Tibial nerve (tissue), 4 donors: ENCODE measurements at places on chromosomes 12 and 14.

DNA sequence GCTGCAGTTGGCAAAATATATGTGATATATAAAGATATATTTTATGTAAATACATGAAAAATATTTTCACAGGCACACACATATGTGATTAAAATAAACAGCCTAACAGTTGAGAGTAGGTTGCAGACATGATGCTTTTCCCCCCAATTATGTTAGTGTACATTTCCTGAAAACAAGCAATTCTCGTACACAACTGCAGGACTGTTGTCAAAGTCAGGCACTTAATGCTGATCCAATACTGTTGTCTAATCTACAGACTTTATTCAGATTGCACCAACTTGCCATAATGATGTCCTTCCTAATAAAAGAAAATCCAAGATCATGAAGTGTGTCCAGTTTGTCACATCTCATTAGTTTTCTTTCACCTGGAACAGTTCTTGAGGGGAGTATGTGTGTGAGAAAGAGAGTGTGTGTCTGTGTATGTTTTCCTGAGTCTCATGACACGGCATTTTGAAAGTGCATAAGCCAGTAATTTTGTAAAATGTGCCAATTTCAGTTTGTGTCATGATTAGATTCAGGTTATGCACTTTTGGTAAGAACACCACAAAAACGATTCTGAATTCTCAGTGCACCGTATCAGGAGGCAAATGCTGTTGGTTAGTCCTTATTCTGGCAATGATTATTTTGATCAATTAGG, 16.5 kb upstream of the SEL1L start:
- no peaks in the 10 kb centered on the region for H3K36me3 ChIP-seq
- no peaks in the 10 kb centered on the region for H3K4me1 ChIP-seq
- H3K4me3 ChIP-seq, result no peak overlapping the region
- H3K27me3 ChIP-seq, result no peaks in the 10 kb centered on the region
- H3K27ac ChIP-seq, result no peak overlapping the region
- DNase-seq, result no peak

DNA sequence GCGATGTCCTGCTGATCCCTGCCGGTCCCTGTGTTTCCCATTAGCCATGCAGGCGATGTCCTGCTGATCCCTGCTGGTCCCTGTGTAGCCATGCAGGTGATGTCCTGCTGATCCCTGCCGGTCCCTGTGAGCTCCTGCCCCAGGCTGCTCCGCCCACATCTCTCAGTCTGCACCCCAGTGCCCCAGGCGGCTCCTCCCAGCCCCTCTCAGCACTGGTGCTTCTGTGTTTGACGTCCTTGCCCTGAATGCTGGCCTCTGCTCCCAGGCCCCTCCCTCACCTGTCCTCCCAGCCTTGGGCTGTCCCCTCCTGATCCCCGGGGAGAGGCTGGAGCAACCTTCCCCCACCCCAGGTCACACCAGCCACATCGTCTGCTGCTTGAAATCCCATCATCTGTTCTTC, 41.4 kb upstream of the TEX22 start:
- no peaks in the 10 kb centered on the region for H3K27me3 ChIP-seq
- H3K36me3 ChIP-seq, result no peaks in the 10 kb centered on the region
- no peaks in the 10 kb centered on the region for H3K4me1 ChIP-seq
- H3K4me3 ChIP-seq, result no peak overlapping the region

GRCh38 chr12:122908915-122909314, 13.0 kb upstream of the VPS37B start:
- no peak for DNase-seq
- H3K36me3 ChIP-seq, result no peaks in the 10 kb centered on the region
- H3K4me1 ChIP-seq, result no peaks in the 10 kb centered on the region
- no peak overlapping the region for H3K27ac ChIP-seq
- H3K4me3 ChIP-seq, result no peak overlapping the region

GRCh38 chr12:58252914-58253313, 311.5 kb downstream of the ATP23 start:
- no peak overlapping the region for H3K4me3 ChIP-seq
- no peak for DNase-seq
- no peaks in the 10 kb centered on the region for H3K27me3 ChIP-seq
- H3K36me3 ChIP-seq, result no peaks in the 10 kb centered on the region
- peaks cover 8% of the 10 kb centered on the region for H3K4me1 ChIP-seq

DNA sequence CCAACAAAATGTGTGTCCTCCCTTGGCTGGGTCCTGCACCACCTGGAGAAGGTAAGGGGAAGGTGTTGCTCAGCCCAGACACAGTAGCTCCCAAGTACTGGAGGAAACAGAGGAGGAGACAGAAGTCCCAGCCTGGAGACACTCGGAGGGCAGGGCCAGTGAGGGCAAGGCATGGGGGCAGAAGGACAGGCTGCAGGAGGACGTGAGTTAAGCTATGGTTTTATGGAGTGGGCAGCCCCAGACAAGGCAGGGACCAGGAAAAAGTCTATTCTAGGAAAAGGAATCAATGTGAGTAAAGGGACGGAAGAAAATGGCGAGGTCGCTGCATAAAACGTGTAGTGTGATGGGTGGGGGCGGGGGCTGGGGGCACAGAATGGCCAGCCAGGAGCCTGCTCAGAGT, 210.1 kb upstream of the DIO3 start:
- DNase-seq, result no peak
- no peak overlapping the region for H3K27ac ChIP-seq
- no peaks in the 10 kb centered on the region for H3K27me3 ChIP-seq
- H3K4me1 ChIP-seq, result no peaks in the 10 kb centered on the region
- H3K36me3 ChIP-seq, result no peaks in the 10 kb centered on the region

DNA sequence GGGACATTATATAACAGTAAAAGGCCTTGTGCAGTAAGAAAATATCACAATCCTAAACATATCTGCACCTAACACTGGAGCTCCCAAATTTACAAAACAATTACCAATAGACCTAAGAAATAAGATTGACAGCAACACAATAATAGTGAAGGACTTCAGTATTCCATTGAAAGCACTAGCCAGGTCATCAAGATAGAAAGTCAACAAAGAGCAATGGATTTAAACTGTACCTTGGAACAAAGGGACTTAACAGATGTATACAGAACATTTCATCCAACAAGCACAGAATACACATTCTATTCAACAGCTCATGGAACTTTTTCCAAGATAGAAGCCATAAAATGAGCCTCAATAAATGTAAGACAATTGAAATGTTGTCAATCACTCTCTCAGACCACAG, 209.5 kb upstream of the ARHGAP5 start:
- DNase-seq, result no peak
- no peaks in the 10 kb centered on the region for H3K4me1 ChIP-seq
- H3K36me3 ChIP-seq, result no peaks in the 10 kb centered on the region
- no peak overlapping the region for H3K27ac ChIP-seq
- no peak overlapping the region for H3K4me3 ChIP-seq

DNA sequence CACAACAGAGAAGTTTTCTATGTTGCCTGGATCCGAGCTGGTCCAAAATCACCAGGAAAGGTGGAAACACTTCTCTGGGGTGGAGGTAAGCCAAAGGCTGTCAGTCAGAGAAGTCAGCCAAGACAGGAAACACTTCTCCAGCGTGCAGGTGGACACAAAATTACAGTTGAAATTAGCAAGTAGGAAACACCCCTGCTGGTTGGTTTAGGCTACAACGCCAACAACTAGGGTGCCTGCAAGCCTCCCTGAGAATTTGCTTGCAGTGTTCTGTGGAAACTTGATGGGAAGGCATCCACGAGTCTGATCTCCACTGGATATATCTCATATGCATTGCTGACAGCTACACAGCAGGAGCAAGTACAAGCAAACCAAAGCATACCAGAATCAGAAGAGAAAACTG, 600.5 kb downstream of the RERGL start:
- no peaks in the 10 kb centered on the region for H3K36me3 ChIP-seq
- no peak overlapping the region for H3K27ac ChIP-seq
- no peak overlapping the region for H3K4me3 ChIP-seq
- DNase-seq, result no peak

- H3K36me3 ChIP-seq, result no peaks in the 10 kb centered on the region
- H3K27me3 ChIP-seq, result no peaks in the 10 kb centered on the region
- H3K4me1 ChIP-seq, result peaks cover 39% of the 10 kb centered on the region
- DNase-seq, result no peak
- H3K27ac ChIP-seq, result no peak overlapping the region
These were observed 38.2 kb upstream of the EML1 start for GRCh38 chr14:99755068-99755405.

- no peak overlapping the region for H3K4me3 ChIP-seq
- no peak for DNase-seq
- no peaks in the 10 kb centered on the region for H3K27me3 ChIP-seq
- H3K4me1 ChIP-seq, result peaks cover 4% of the 10 kb centered on the region
- no peak overlapping the region for H3K27ac ChIP-seq
- H3K36me3 ChIP-seq, result no peaks in the 10 kb centered on the region
These were observed 7.8 kb downstream of the RNASE1 start for GRCh38 chr14:20794644-20795369.

GRCh38 chr12:122350141-122350848, 72.2 kb downstream of the CLIP1 start:
- H3K4me1 ChIP-seq, result no peaks in the 10 kb centered on the region
- no peak overlapping the region for H3K27ac ChIP-seq
- no peak overlapping the region for H3K4me3 ChIP-seq
- no peak for DNase-seq

GRCh38 chr12:118709946-118710345, 271.4 kb upstream of the SRRM4 start:
- no peak overlapping the region for H3K4me3 ChIP-seq
- no peak overlapping the region for H3K27ac ChIP-seq
- no peaks in the 10 kb centered on the region for H3K36me3 ChIP-seq
- no peaks in the 10 kb centered on the region for H3K4me1 ChIP-seq

GRCh38 chr12:107435520-107435919, 250.1 kb upstream of the PWP1 start:
- H3K4me3 ChIP-seq, result no peak overlapping the region
- H3K27me3 ChIP-seq, result no peaks in the 10 kb centered on the region
- no peaks in the 10 kb centered on the region for H3K4me1 ChIP-seq
- DNase-seq, result no peak
- H3K27ac ChIP-seq, result no peak overlapping the region
- H3K36me3 ChIP-seq, result no peaks in the 10 kb centered on the region

- H3K4me3 ChIP-seq, result no peak overlapping the region
- no peaks in the 10 kb centered on the region for H3K27me3 ChIP-seq
- peaks cover 56% of the 10 kb centered on the region for H3K36me3 ChIP-seq
- no peak overlapping the region for H3K27ac ChIP-seq
- DNase-seq, result no peak
- H3K4me1 ChIP-seq, result no peaks in the 10 kb centered on the region
These were observed 79.6 kb downstream of the FBXW8 start for GRCh38 chr12:116990329-116990728.

GRCh38 chr12:28683366-28683765, 465.7 kb upstream of the FAR2 start:
- H3K36me3 ChIP-seq, result no peaks in the 10 kb centered on the region
- no peaks in the 10 kb centered on the region for H3K27me3 ChIP-seq
- H3K4me3 ChIP-seq, result no peak overlapping the region
- H3K4me1 ChIP-seq, result no peaks in the 10 kb centered on the region
- no peak for DNase-seq

- DNase-seq, result no peak
- H3K36me3 ChIP-seq, result no peaks in the 10 kb centered on the region
- no peaks in the 10 kb centered on the region for H3K27me3 ChIP-seq
These were observed 12.5 kb upstream of the GLIPR1L2 start for GRCh38 chr12:75378354-75378753.

DNA sequence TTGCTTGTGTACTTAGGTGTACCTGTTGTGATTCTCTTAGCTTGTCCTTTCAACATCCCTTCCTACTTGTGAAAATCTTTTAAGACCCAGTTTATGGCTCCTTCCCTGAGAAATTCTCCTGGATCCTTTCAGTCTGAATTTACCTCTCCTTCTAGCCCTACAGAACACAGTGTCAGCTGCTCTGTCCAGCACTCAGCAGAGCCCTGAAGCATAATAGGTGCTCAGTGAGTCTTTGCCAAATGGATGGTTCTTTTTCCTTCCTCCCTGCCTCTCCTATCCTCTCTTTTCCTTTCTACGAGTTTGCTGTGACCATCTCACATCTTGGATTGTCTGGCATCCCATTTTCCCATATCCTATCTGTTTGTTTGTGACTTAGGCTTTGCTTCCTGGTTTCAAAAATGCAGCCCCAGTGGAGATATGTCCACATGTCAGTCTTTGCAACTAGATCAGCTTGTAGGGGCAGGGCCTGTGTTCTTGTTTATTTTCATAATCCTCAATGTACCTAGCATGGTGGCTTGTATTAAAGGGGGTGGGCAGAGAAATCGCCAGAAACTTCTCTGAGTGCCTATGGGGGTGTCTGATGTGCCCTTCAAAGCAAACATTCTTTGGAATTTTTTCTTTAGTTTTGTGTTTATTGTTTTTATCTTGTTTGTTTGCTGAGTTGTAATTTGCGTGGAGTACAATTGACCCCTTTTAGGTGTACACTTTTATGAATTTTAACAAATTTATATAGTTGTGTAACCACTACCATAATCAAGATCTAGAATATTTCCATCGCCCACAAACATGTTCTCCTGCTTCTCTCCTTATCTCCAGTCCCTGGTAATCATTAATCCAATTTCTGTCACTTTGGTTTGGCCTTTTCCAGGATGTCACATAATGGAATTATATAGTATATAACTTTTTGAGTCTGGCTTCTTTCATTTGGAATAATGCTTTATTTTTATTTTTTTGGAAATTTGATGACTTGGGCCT, 62.8 kb downstream of the SMOC1 start:
- H3K4me1 ChIP-seq, result no peaks in the 10 kb centered on the region
- H3K27ac ChIP-seq, result no peak overlapping the region
- H3K27me3 ChIP-seq, result no peaks in the 10 kb centered on the region
- no peak for DNase-seq

GRCh38 chr12:121511916-121512315, 68.9 kb downstream of the KDM2B start:
- H3K36me3 ChIP-seq, result no peaks in the 10 kb centered on the region
- no peak for DNase-seq
- no peaks in the 10 kb centered on the region for H3K27me3 ChIP-seq
